ENCODE measurements at places on chromosomes 3 and 15.

- no peak for DNase-seq
These were observed 75.9 kb downstream of the TMEM108 start for GRCh38 chr3:133113927-133114597.

DNA sequence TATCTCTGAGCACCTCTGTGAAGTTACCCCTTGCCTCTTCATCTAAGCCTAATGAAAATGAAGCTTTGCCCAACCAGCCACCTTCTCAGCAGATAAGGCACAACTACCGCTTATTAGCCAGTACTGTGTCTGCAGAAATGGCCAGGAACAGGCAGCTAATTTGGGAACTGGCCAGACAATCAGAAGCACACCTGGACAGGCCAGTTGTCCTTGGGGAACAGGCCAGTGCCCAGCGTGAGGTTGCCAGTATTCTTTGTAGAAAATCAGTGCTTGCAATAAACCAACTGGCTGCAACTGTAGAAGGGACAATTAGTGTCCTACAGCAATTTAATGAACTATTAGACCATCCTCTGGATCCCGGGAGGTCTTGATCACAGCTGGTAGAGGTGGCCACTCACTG lies 10.4 kb upstream of the TMEM87A start:
- DNase-seq = no peak

- no peak for DNase-seq
These were observed 630.3 kb downstream of the NAALADL2 start for GRCh38 chr3:175489406-175489805.

DNA sequence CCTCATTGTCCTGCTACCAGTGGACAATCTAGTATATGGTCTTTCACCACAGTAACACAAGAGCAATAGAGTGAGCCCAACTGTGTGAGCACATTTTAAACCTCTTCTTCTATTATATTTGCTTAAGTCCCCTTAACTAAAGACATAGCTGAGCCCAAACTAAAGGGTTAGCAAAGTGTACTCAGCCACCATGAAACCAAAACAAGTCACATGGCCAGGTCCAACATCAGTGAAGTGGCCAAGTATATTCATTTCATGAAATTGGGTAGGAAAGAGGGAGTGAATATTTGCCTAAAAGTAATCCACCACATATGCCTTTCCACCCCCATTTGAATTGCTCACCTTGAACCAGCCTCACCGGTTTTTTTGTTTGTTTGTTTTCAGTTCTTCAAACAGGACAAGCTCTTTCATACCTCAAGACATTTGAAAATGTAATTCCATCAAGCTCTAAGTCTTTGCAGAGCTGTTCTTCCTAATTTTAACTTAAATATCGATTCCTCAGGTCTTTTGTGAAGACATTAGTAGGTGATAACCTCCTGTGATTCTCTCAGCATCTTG lies 327.0 kb upstream of the SEMA6D start:
- no peak for DNase-seq

GRCh38 chr15:90756916-90757315 lies 39.8 kb downstream of the BLM start:
- no peak for DNase-seq

GRCh38 chr3:31562525-31562924 lies 29.8 kb downstream of the STT3B start:
- DNase-seq = no peak

- peak; percentile 27 for DNase-seq
These were observed 369.1 kb downstream of the RORA start for GRCh38 chr15:60859996-60860494.

DNA sequence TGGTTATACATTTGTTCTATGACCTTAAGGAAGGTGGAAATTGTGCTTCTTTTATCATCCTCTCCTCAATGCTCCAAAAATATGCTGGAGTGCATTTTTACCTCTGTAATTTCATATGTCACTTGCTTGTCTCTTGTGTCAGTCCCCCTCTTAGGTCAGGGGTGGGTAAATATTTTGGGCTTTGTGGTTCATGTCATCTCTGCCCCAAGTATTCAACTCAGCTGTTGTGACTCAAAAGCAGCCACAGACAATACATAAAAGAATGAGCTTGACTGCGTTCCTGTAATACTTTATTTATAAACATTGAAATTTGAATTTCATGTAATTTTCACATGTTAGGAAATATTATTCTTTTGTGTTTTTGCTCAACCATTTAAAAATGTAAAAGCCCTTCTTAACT lies 60.4 kb upstream of the SLC24A5 start:
- DNase-seq = no peak

DNA sequence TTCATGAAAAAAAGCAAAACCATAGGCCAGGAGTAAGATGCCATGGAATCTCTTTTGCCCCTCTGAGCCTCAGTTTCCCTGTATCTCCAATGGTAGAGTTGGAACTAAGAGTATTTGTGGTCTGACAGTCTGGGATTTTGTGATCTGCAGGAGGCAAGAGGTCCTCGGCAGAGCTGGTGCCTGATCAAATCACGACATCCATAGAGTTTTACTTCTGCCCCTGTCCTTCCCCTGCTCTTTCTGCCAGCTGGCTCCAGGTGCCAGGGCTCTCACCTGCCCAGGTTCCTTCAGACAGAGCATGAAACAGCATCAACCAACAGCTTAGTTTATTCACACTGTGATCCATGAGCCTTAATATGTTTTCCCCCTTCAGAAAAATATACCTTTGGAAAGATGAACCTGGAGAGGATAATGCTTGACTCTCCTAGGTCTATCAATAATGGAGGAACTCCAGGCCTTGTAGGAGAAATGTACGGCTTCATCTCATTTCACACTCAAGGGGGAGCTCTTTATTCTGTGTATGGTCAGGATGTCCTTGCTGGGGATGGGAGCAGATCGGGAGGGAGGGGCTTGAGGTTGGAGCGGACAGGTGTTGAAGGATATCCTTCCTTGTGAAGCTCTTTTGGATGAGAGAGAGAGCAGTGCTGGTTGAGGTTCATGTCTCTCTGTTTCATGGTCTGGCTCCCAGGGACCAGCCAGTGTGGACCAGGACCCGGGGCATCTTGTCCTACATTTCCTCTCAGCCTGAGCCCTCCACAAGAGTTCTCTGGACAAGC lies 309.9 kb downstream of the RPLP1 start:
- no peak for DNase-seq

GRCh38 chr15:38589502-38589901 lies 24.9 kb upstream of the RASGRP1 start:
- DNase-seq = peak; percentile 54

DNA sequence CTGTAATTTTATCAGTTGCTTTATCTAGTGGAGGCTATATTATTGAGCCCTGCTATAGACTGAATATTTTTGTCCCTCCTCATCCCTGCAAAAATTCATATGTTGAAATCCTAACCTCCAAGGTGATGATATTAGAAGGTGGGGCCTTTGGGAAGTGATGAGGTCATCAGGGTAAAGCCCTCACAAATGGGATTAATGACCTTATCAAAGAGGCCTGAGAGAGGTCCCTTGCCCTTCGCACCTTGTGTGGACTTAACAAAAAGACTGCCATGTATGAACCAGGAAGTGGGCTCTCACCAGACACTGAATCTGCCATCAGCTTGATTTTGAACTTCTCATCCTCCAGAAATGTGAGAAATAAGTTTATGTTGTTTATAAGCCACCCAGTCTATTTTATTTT lies 381.4 kb upstream of the ONECUT1 start:
- no peak for DNase-seq

DNA sequence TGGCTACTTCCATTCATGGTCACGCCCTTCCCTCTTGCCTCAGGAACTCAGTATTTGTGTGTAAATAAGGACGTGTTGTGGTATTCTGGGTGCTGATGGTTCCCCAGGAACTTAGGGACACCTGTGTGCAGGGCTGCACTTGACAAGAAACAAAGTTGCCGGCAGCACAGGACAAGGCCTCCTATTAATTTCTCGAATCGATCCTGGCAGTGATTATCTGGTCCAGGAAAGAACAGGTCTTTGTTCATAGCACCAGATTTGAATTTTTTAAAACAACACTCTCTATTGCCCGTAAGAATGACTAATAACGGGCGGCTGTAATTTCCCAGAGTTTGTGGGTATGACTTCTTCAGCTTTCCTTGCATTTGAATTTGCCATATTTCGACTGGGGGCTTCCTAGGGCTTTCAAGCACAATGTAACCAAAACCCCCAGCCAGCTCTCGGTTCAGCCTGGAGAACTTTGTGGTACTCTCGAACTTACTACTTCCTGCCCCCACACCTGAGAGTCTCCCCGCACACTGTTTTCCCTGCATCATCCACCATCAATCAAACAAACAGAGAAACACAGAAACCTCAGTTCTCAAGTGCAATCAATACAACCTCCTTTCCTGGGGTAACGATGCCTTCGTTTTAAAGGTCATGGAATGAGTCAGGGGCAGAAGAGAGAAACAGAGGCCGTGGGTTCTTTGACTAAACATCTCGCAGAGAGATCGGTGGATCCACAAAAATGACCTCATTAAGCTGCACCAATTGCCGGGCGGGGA lies 241.7 kb upstream of the ICE2 start:
- DNase-seq = no peak

Data from skeletal muscle cell (primary cell).